ENCODE measurements at places on chromosomes 3 and 15.

DNA sequence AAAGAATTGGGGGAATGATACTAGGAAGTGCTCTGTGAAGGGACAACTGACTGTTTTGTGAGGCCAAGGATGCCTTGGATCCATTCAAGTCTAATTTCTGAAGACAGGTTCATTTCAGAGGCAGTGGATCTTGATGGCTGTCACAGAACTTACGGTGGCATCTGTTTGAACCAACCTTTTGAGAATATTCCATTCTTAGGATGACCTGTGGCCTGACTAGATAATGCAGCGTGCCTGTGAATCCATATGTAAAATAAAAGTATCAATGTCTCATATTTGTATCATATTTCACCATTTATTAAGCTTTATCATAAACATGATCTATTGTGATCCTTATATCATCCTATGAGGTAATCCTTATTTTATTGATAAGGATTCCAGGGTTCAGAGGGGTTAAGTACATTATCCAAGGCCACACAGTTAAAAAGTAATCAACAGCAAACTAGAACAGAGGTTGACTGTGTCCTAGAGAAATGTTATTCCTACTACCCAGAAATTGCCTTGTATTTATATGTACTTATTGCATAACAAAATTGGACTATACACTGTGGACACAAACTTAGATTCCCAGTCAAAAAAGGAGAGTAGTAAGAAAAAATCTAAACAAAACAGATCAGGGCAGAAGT, 34.3 kb downstream of the IL1RAP start:
- DNase-seq = no peak

GRCh38 chr15:39752246-39752645, 30.4 kb downstream of the FSIP1 start:
- DNase-seq = no peak

DNA sequence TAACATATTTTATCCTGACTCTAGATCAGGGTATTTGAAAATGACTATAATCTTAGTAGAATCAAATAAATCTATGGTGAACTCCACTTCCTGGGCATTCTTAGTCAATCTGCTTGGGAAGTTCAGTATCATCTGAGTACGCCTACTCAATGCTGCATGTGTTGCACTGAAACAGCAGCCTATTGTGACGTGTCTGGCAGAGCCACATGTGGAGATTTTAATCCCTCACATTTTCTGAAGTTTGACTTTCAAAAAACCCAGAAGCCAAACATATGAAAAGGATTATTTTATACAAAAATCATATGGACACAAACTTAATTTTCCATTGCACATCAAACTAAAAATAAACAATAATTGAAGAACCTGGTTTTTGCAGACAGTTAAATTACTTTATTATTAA, 798.3 kb downstream of the ROBO1 start:
- peak; percentile 40 for DNase-seq

GRCh38 chr3:111595232-111595631, at the start of gene ZBED2:
Gene ZBED2 (minus strand): TSS chr3:111595346. CDS start chr3:111594201, 1,145 bp downstream.
- DNase-seq = no peak

All from fibroblast of skin of back (primary cell).